ENCODE measurements at places on chromosomes 1 and 21. TPM values are rescaled to one million over a fixed set of nuclear protein-coding genes. Genes with fewer than 3 reads are reported as not detected.

DNA sequence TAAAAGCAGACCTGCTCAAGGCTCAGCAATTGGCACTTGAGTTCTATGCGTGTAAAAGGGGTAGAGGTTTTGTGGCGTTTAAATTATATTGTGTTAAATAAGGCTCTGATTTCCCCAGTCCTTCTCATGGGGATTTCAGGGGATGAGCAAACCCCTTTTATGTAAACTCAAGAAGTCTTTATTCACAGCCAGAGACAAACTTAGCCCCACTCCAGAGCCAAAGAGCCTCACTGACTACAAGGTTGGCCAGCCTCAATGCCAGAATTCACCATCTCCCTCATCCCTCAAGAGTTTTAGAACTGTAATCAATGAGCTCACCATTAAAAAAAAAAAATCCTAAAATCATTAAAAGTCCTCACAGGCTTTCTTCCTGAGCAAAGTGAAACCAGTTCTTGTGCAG lies 107.8 kb downstream of the SLC30A10 start:
- DNase-seq: no peak

Gene AGMAT
- total RNA-seq: 16.6 TPM

Gene PRKAA2
- total RNA-seq: not detected

DNA sequence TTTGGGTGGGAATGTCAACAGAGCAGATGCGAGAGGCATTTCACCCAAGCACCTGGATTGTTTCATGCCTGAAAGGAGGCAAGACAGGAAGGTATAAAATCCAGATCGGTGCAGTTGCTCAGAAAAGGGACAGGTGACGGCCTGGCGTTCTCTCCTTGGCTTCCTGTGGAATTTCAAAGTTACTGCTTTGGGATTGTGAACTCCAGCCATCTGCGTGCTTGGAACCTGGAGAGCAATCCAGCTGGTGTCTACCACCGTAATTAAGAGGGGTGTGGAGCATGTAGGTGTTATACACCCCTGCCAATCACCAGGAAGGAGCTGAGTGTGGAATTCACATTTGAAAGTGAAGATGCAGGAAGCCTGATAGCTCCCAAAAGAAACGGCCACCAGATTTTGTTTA lies 286.1 kb downstream of the KIF26B start:
- DNase-seq: no peak

DNA sequence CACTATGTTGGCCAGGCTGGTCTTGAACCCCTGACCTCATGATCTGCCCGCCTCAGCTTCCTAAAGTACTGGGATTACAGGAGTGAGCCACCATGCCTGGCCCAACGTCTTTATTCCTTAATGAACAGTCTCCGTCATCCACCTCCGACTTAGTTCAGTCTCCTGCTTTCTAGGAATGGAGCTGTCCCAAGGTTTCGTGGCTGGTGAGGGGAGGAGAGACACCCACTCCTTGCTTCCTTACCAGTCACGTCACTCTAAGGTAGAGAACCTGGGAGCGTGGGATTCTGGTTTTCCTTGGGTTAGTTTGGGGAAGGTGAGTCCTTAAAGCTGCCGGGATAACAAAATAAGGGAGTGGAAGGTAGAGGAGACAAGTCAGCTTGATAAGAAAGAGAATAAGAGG lies 55.0 kb upstream of the ATP2B4 start:
- no peak for DNase-seq

Gene STUM
- not detected for total RNA-seq

Gene KLHL17
- total RNA-seq: 19.9 TPM

Gene ARHGAP30
- total RNA-seq: 116 TPM

DNA sequence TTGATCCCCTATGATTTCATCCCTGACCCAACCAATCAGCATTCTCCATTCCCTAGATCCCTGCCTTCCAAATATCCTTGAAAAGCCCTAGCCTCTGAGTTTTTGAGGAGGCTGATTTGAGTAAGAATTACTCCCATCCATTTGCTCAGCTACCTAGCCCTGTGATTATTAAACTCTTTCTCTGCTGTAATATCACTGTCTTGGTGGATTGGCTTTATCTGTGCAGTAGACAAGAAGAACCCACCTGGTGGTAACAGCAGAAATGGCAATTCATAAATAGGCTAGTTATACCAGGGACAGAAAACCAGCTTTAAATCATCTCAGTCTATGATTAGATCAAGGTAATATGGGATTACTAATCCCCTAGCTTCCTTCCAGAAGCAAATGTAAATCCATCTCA lies 13.0 kb downstream of the IL20 start:
- DNase-seq: no peak

DNA sequence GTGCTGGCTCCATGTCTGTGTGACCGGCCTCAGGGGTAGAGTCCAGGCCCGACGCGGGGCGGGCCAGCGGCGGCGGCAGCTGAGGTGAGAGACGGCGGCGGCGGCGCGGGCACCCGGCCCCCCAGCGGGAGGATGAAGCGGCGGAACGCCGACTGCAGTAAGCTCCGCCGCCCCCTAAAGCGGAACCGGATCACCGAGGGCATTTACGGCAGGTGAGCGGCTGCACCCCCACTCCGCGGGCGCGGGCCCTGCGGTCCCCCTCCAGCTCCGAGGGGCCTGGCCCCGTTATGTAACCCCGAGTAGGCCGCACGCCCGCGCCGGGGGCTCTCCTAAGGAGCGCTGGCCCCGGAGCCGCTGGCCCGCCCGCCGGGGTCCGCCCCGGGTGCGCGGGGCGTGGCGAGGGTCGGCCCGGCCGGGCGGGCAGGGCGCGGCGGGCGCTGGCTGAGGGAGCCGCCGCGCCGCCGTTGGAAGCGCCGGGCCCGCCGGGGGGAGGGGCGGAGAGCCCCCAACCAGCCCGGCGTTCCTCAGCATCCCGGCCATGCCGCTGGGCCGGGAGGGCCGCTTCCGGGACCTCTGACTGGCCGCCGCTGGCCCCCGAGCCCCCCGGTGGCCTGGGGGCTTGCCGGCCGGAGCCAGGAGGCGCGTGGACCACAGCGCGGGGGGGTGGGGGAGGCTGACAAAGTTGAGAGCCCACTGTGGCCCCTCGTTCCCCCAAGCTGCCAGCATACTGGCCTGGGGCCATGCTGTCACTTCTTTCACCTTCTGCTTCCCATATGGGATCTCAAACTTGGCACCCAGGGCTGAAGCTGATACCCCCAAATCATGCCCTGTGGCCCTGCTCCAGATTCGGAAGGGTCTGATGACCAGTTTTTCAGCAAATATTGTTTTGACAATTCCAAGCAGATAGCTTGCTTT lies 527 bp downstream of the MACO1 start:
- DNase-seq: no peak

DNA sequence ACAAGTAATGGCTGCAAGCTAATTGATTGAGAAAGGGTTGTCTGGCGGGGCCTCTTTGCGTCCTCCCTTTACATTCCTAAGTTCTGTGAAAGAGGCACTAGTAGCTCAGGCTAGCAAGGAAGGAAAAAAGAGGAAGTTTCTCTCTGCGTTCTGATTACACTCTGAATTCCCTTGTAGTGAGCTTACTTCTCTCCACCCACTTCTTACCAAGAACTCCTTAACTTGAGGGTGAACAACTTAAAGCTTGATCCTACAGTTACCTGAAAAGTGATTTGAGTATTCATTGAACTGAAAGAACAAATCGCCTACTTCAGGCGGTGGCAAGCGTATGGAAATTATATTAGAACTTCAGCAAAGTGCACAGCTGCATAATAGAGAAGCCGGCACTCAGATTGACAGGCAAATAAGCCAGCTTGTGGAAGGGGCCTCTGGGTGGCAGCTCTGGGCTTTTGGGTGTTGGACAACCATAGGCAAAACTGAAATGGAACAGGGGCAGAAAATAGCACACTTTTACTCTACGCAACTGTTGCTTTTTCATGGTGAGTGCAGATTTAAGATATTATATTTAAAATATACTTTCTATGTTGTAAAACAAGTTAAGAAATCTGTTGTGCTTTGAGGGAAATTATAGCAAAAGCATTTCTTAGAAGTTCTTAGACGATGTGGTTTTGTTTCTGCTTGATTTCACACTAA lies 464.5 kb downstream of the USP25 start:
- DNase-seq: no peak

Gene TSSK3
- 1.2 TPM for total RNA-seq

Gene TM2D1
- total RNA-seq: 39.2 TPM
